ENCODE measurements at places on chromosomes 3 and 15.

GRCh38 chr15:82805994-82806406 lies at the start of gene FSD2:
Gene FSD2 (minus strand): TSS chr15:82806069. CDS start chr15:82787390, 18,679 bp downstream.
- H3K4me3 ChIP-seq, result no peak within 1 kb of the TSS
- H3K27me3 ChIP-seq, result no peaks in the 10 kb centered on the region
- no peaks in the 10 kb centered on the region for H3K4me1 ChIP-seq
- no peaks in the 10 kb centered on the region for H3K36me3 ChIP-seq
- H3K27ac ChIP-seq, result no peak within 1 kb of the TSS
- DNase-seq, result no peak

GRCh38 chr15:68633231-68634121 lies 54.7 kb downstream of the CORO2B start:
- no peak for DNase-seq
- no peak overlapping the region for H3K27ac ChIP-seq
- no peaks in the 10 kb centered on the region for H3K27me3 ChIP-seq

DNA sequence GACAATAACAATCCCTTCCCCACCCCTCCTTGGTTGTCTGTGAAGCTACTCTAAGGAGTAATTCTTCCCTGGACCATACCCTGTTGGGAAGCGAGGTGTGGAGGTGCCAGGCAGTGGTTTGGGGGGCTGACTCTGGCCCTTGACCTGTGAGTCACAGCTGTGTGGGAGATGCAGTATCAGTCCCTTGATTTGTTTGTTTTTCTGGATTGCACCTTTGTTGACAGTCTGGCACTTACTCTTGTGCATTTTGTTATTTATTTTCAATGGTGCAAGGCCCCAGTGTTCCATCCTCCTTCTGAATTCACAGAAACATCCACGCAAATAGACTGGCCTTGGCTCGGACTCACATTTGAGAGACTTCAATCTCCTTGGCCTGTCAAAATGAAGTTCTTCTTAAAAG lies 29.7 kb downstream of the TMEM45A start:
- no peaks in the 10 kb centered on the region for H3K27me3 ChIP-seq
- H3K4me3 ChIP-seq, result no peak overlapping the region
- no peak overlapping the region for H3K27ac ChIP-seq
- DNase-seq, result no peak

DNA sequence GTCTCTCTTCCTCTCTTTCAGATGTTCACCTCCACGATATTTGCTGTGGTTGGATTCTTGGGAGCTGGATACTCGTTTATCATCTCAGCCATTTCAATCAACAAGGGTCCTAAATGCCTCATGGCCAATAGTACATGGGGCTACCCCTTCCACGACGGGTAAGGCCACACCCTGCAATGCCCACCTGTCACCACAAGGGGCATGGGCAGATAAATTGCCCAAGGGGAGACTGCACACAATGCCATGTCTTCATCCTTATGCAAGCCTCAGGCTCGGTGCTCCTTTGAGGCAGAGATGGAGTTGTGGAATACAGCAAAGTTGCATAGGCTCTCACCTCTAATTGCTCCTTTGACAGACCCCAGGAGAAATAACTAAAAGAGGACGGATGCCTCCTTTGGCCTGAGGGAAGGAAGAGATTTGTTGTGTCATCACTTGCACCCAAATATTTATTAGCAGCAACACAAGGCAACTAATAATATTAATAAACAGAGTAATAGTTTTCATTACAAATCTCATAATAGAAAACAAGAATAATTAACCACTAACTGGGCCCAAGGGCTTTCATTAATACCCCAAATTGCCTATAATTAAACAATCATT lies 13.2 kb downstream of the TM4SF4 start:
- H3K27me3 ChIP-seq, result no peaks in the 10 kb centered on the region
- H3K27ac ChIP-seq, result no peak overlapping the region
- no peaks in the 10 kb centered on the region for H3K36me3 ChIP-seq
- H3K4me1 ChIP-seq, result no peaks in the 10 kb centered on the region
- DNase-seq, result peak; percentile 37
- no peak overlapping the region for H3K4me3 ChIP-seq

GRCh38 chr3:173008978-173009377 lies 132.1 kb downstream of the SPATA16 start:
- DNase-seq, result no peak
- no peaks in the 10 kb centered on the region for H3K36me3 ChIP-seq
- H3K4me1 ChIP-seq, result no peaks in the 10 kb centered on the region
- H3K4me3 ChIP-seq, result no peak overlapping the region
- H3K27me3 ChIP-seq, result no peaks in the 10 kb centered on the region

DNA sequence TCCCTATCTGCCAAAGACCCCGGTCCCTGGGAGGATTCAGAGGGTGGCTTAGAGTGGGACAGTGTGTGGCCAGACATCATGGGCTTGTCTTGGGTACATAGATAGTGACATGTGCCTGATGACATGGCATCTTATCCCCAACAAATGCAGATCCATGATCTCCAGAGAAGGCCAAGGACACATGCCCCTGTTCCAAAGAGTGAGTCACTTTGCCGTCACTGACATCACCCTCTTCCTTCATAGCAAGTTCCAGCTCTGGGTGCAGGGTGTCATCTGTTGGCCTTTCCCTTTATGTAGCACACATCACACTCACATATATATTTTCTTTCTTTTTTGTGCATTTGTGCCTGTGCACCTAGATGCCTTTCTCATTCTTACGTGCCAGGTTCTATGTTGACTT lies 350.5 kb downstream of the LRTM1 start:
- no peaks in the 10 kb centered on the region for H3K36me3 ChIP-seq
- no peak overlapping the region for H3K27ac ChIP-seq
- no peaks in the 10 kb centered on the region for H3K27me3 ChIP-seq

GRCh38 chr15:34023907-34024306 lies 15.1 kb downstream of the AVEN start:
- H3K27me3 ChIP-seq, result no peaks in the 10 kb centered on the region
- no peak for DNase-seq
- H3K36me3 ChIP-seq, result no peaks in the 10 kb centered on the region
- H3K4me1 ChIP-seq, result no peaks in the 10 kb centered on the region
- no peak overlapping the region for H3K27ac ChIP-seq

DNA sequence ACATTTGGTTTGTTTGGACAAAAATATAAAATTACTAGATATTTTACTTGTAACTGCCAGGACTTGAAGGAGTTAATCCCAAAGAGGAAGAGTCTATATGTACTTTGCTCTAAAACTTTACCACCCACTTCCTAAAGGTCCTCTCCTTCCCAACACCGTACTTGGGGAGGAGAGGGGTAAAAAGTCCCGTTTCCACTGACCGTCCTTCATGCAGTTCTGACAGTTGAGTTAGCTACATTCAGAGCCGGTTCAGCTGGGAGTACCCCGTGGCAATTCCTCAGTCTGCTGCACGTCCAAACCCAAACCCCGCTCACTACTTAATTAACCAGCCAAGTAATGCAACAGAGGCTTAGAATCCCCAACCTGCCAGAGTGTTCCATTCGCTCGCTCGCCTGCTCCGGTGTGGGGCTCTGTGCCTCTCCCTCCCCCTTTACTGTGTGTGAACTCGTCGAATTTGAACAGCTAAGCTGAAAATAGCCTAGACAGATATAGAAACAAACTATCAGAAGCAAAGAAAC lies 519.7 kb downstream of the FOXP1 start:
- H3K36me3 ChIP-seq, result no peaks in the 10 kb centered on the region
- H3K4me3 ChIP-seq, result peak overlapping the region; percentile 49
- peak overlapping the region; percentile 95 for H3K27ac ChIP-seq
- peak; percentile 59 for DNase-seq
- H3K4me1 ChIP-seq, result peaks cover 6% of the 10 kb centered on the region
- H3K27me3 ChIP-seq, result no peaks in the 10 kb centered on the region

GRCh38 chr15:90957791-90958190 lies 3.1 kb downstream of the RCCD1 start:
- H3K4me3 ChIP-seq, result peak overlapping the region; percentile 85
- peaks cover 21% of the 10 kb centered on the region for H3K4me1 ChIP-seq
- H3K27ac ChIP-seq, result no peak overlapping the region
- H3K27me3 ChIP-seq, result no peaks in the 10 kb centered on the region

- H3K27me3 ChIP-seq, result no peaks in the 10 kb centered on the region
- peaks cover 23% of the 10 kb centered on the region for H3K4me1 ChIP-seq
- H3K4me3 ChIP-seq, result no peak overlapping the region
- DNase-seq, result no peak
- H3K36me3 ChIP-seq, result no peaks in the 10 kb centered on the region
Measured at GRCh38 chr3:177150970-177151627, 46.2 kb downstream of the TBL1XR1 start.

- H3K4me1 ChIP-seq, result no peaks in the 10 kb centered on the region
- no peak for DNase-seq
- no peak overlapping the region for H3K4me3 ChIP-seq
- no peaks in the 10 kb centered on the region for H3K36me3 ChIP-seq
Measured at GRCh38 chr3:50661321-50661837, 13.3 kb upstream of the DOCK3 start.

- no peak overlapping the region for H3K27ac ChIP-seq
- no peak for DNase-seq
Measured at GRCh38 chr15:53351373-53351772, 408.1 kb downstream of the WDR72 start.

DNA sequence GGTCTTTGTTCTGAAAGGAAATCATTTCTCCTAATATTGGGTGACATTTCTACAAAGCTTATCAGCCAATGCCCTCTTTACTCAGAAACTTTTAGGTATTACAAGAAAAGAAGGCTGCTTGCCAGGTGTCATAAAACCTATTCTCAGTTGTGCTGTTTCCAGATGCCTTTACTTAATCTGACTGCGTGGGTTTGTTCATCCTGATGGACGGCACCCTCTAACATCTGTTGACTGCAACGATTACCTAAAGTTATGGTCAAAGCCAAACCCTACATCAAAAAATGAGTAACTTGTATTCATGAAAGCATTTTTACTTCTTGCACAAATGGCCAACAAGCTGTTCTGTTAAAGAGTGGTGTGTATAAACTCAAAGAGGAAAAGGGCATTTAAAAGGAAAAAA lies 207.7 kb upstream of the PDZRN3 start:
- no peak for DNase-seq
- H3K4me1 ChIP-seq, result no peaks in the 10 kb centered on the region
- H3K27me3 ChIP-seq, result no peaks in the 10 kb centered on the region

DNA sequence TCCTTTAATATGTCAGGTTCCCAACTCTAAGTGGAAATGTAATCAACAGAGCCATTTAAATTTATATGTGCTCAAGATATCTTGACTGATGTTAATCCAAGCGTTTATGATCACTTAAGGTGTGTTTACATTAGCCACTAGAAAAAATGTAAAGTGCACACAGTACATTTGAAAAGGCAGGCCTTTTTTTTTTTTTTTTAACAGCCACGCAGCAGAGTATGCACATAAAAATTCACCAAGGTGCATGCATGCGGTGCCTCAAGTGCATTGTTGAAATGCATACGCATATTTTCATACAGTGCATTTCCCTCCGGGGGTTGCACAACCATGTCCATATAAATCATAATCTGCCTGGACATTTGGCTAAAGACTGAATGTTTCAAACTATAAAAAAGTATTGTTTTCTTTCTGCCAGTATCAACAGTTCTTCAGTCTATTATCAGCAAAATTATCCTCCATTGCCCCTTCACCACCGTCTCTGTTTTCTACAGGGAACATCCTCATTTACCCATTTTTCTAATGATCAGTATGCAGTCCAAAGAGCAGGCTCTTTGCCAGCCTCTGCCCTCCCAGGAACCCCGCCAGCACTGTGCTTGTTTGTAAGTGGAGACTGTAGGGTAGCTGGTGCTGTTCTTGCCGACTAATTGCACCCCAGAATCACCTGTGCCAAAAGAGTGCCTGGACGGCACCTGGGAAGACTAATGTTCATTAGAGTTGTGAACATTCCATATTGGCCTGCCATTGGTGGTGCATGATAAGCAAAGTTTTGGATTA lies 611.2 kb upstream of the CFAP20DC start:
- no peaks in the 10 kb centered on the region for H3K36me3 ChIP-seq
- H3K4me1 ChIP-seq, result no peaks in the 10 kb centered on the region
- H3K4me3 ChIP-seq, result no peak overlapping the region
- H3K27me3 ChIP-seq, result no peaks in the 10 kb centered on the region

DNA sequence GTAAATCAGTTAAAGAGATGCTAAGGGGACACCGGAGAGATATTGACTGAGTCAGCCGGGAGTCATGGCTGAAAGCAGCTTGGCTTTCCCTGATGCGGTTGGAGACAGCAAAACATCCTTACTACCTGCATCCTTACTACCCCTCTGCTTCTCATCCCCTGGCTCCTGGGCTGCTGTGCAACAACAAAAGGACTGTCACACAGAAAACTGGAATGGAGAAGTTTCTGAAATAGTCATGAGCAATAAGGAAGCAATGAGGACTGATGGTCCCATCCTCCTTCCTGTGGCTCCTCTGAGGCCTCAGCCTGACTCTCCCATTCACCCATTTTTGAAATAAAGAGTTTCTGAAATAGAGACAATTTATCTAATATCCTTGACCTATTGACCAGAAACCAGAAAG lies 1.1 kb downstream of the HCLS1 start:
- no peaks in the 10 kb centered on the region for H3K36me3 ChIP-seq
- peak overlapping the region; percentile 2 for H3K4me3 ChIP-seq
- peak overlapping the region; percentile 74 for H3K27ac ChIP-seq
- no peaks in the 10 kb centered on the region for H3K27me3 ChIP-seq
- DNase-seq, result no peak

GRCh38 chr15:64111679-64112050 lies 15.9 kb downstream of the SNX1 start:
- DNase-seq, result no peak
- peaks cover 4% of the 10 kb centered on the region for H3K36me3 ChIP-seq
- H3K27ac ChIP-seq, result no peak overlapping the region
- no peaks in the 10 kb centered on the region for H3K4me1 ChIP-seq
- no peak overlapping the region for H3K4me3 ChIP-seq

DNA sequence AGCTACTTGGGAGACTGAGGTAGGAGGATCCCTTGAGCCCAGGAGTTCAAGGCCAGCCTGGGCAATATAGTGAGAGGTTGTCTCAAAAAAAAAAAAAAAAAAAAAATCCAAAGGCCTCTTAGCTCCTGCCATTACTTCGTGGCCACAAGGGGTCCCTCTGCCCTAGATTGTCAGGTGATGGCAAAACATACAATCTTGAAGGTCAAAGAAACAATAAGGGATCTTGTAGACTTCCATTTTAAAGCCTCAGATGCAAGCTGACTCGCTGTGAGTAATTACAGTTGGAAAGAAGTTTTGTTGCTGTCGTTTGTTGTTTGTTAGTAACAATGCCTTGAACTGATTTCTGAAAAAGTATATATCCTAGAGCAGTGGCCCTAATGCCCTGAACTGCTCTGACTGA lies 55.9 kb upstream of the PLCL2 start:
- no peaks in the 10 kb centered on the region for H3K4me1 ChIP-seq
- no peaks in the 10 kb centered on the region for H3K27me3 ChIP-seq
- H3K36me3 ChIP-seq, result no peaks in the 10 kb centered on the region
- H3K4me3 ChIP-seq, result no peak overlapping the region
- peak; percentile 50 for DNase-seq
- H3K27ac ChIP-seq, result no peak overlapping the region

DNA sequence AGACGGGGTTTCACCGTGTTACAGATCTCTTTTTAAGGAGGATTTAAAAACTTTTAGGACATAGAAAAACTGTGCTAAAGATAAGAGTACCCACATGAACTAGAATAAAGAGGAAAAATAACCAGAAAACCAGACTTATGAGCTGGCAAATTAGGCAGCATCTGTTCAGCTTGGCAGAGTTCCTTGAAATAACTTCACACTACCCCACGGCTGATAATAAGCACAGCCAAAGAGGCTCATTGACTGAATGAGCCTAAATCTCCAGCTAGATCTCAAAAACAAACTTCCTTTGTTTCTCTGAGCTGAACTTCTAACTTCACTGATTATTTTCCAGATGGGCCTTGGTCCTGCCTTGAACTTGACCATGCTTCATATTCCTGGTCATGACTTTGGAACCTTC lies 26.7 kb upstream of the PIK3R4 start:
- no peaks in the 10 kb centered on the region for H3K36me3 ChIP-seq
- DNase-seq, result no peak

GRCh38 chr3:25782636-25782937 lies 656 bp downstream of the NGLY1 start:
- peak overlapping the region; percentile 81 for H3K4me3 ChIP-seq
- peaks cover 5% of the 10 kb centered on the region for H3K4me1 ChIP-seq
- no peaks in the 10 kb centered on the region for H3K27me3 ChIP-seq

All from colonic mucosa (tissue), 4 donors.